Glomerular endothelial cell (primary cell): ENCODE measurements at places on chromosomes 16 and 17. TPM values are rescaled to one million over a fixed set of nuclear protein-coding genes. Genes with fewer than 3 reads are reported as not detected.

GRCh38 chr16:19415461-19415860, 2.2 kb upstream of the TMC5 start:
- no peak for DNase-seq

GRCh38 chr17:41377546-41377945, 4.6 kb downstream of the KRT34 start:
- peak; percentile 12 for DNase-seq

LGALS9B gene
- not detected in 2 replicates for total RNA-seq

PABPN1L gene
- total RNA-seq: not detected in 2 replicates

GRCh38 chr17:36740157-36740556, 138.8 kb downstream of the MRM1 start:
- DNase-seq: no peak

DNA sequence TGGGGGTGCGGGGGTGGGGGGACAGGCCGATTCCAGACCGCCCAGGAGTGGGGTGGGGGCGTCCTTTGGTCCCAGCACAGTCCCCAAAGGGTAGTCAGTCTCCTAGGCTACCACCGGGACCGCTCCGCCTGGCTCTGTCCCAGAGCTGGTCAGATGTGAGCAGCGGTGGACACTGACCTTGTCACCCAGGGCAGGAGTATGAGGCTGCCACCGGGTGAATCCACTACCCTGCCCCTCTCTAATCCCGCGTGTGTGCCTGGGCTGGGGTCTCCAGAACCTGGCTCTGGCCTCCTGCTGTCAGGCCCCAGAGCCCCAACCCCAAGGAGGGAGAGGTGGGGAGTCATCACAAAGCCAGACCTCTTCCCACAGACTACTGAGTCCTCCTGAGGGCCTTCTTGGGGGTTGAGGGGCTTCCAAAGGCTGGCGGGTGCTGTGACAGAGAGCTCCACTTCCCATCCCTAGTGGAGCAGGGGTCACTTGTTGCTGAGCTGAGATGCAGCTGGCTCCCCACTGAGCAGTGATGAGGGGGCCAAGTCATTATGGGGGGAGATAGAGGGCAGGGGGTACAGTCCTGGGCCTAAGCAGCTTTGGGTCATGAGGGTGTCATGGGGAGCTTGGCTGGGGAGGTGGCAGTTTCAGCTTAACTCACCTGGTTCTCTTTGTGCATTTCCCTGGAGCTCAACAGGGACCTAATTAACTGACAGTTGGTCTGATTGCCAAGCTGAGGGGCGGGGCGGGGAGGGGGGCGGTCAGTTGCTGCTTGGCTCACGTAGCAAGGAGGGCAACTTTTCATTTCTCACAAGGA, 1.2 kb downstream of the PPP1R1B start:
- no peak for DNase-seq

GRCh38 chr16:72124148-72124547, 30.5 kb downstream of the DHX38 start:
- DNase-seq: no peak

GRCh38 chr17:4580291-4580690, 4.0 kb upstream of the SMTNL2 start:
- no peak for DNase-seq

ENPP7 gene
- total RNA-seq: not detected in 2 replicates

DNA sequence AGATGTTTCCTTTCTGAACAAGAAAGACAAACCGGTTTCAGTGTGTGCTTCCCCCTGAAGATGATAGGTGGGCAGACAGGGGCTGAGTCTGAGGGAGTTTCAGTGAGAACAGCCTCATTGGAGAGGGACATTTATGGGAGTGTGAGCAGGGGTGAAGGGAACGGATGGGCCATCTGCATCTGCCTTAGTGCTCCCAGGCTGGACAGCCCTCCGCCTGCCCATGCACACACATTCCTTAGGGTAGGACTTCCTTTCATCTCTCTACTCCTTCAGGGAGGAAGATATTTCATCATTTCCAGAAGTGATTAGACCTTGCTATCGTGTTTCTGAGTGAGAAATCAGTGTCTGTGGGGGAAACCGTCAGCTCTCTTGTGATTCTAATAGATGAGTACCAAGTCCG, 3.8 kb downstream of the SHISA6 start:
- DNase-seq: no peak

RILP gene
- total RNA-seq: 17.1 and 34.2 TPM in 2 replicates

GRCh38 chr17:73249700-73250099, 12.0 kb downstream of the CPSF4L start:
- DNase-seq: no peak

DNA sequence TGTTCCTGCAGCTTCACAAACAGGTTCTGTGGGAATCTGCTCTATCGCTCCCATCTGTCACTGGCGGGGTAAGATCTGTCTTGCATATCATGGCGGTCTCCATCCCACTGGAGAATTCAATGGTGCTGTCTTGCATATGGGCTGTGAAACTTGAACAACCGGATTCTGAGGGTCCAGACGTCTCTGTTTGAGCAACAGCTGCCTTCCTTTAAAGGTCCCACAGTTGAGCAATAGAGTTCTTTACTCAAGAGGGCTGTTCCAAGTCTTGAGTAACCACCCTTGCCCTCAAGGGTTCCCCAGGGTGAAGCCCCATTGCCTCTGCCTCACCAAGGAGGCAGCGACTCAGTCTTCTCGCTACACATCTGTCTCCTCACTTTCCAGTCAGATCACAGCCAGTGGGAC, 50.8 kb downstream of the ZFHX3 start:
- no peak for DNase-seq

- no peak for DNase-seq
These were observed 302.8 kb downstream of the SLC39A11 start for GRCh38 chr17:72789711-72790110.
